CD4-positive, alpha-beta T cell (primary cell): ENCODE measurements at places on chromosomes 2 and 18.

DNA sequence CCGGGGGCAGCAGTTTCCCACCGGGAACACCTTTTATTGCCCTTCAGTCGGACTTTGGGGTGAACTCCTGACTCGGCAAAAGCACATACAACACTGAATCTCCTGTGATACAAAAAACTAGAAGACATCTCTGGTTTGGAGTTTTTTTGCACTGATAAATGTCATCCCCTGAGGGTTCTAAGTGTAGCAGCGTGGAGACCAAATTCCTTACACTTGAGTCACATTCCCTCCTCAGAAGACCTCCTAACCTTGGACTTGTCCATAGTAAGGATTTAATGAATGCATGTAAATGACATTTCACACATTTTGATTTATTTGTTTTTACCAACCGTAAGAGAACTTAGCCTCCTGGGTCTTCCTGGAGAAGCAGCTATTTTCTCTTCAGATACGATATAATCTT is 54.0 kb upstream of the GPR45 start:
- DNase-seq: no peak

DNA sequence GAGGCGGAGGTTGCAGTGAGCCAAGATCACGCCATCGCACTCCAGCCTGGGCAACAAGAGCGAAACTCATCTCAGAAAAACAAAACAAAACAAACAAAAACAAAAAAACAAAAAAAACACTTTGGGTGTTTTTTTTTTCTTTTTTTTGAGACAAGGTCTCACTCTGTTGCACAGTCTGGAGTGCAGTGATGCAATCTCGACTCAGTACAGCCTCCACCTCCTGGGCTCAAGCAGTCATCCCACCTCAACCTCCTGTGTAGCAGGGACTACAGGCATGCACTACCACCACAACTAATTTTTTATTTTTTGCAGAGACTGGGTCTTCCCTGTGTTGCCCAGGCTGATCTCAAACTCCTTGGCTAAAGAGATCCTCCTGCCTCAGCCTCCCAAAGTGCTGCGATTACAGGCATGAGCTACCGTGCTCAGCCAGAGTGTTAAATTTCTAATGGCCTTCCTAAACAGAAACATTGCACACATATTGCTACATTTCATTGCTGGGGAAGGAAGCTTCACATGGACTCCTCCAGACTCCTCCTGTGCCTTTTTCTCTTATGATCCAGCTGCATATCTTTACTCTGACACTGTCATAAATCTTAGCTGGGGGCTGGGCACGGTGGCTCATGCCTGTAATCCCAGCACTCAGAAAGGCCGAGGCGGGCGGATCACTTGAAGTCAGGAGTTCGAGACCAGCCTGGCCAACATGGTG is 19.7 kb downstream of the STARD7 start:
- DNase-seq: no peak

DNA sequence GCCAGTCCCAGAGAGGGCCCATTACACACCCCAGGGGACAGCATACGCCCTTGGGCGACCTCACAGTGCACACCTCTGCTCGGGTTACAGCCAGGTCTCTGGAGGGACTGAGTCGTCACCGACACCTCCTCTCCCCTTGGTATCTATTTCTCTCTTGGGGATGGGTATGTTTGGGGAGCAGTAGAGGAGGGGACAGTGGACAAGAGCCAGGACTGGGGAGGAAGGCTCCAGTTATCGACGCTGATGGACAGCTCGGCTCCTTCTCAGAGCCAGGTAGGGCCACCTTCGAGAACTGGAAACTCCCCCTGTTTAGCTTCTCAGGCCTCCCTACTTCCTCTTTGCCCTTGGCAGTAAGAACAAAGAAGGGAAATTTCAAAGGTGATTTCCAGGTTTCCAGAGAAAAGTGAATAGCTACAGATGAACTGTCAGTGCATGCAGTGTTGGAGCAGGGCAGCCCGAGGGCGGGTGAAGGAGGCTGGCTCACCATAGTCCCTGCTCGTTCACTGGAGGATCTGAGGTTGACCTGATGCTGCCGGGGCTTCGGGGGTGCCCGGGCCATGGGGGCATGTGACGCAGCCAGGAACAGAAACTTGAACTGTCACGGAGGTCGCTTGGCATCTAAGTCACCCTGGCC is 4.4 kb upstream of the SEMA4C start:
- no peak for DNase-seq

DNA sequence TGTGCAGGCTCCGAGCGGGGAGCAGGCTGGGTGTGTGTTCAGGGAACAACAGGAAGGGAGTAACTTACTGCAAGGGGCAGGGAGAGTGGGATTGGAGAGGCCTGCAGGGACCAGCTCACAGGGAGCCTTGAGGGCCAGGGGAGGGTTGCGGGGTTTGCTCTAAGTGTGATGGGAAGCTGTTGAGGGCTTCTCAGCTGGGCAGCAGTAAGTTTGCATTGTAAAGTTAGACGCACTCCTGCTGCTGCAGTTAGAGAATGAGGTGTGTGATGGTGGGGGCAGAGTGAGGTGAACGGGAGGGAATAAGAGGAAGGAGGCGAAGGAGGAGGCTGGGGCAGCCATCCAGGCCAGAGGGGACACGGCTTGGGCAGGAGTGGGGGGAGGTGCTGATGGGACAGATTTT is 53.4 kb downstream of the BOLA3 start:
- no peak for DNase-seq

GRCh38 chr18:46283268-46283667 is 179.1 kb downstream of the HAUS1 start:
- DNase-seq: no peak

DNA sequence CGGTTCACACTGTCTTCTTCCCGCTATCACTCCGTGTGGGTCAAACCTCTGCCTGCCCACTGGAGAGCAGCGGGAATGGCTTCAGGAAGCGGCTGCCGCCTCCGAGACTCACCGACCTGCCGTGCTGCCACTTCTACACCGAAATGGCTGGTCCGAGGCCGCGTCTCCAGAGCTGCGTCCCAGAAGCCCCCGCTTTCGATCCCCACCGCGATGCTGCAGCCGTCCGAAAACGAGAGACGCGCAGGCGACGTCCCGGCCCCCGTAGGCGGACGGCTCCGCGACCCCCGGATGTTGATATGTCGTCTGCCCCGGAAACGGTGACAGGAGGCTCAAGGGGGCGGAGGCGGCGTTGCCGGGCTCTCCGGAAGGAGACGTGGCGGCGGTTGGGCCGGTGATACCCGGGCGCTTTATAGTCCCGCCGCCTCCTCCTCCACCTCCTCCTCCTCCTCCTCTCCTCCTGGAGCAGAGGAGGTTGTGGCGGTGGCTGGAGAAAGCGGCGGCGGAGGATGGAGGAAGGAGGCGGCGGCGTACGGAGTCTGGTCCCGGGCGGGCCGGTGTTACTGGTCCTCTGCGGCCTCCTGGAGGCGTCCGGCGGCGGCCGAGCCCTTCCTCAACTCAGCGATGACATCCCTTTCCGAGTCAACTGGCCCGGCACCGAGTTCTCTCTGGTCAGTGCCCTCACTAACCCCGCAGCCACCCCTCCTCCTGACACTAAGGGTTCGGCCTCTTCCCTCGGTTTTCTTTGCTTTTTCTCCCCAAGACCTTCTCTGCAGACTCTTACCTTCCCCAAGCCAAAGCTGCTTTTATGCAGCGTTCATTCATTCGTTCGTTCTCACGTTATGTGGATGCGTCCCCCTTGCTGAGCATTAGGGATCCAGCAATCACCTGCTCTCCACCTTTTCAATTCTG is at the start of the genes ASB3 and ERLEC1:
Gene ASB3, minus strand, starts transcription at position 249 of the 909 bp plus-strand sequence. CDS start 21,381 bp downstream, outside the sequence.
Gene ERLEC1, plus strand, starts transcription at position 340 of the 909 bp plus-strand sequence. Its CDS starts 167 bp downstream, at position 507.
- DNase-seq: peak; percentile 81

GRCh38 chr18:43170586-43170985 is 55.1 kb upstream of the RIT2 start:
- DNase-seq: no peak

DNA sequence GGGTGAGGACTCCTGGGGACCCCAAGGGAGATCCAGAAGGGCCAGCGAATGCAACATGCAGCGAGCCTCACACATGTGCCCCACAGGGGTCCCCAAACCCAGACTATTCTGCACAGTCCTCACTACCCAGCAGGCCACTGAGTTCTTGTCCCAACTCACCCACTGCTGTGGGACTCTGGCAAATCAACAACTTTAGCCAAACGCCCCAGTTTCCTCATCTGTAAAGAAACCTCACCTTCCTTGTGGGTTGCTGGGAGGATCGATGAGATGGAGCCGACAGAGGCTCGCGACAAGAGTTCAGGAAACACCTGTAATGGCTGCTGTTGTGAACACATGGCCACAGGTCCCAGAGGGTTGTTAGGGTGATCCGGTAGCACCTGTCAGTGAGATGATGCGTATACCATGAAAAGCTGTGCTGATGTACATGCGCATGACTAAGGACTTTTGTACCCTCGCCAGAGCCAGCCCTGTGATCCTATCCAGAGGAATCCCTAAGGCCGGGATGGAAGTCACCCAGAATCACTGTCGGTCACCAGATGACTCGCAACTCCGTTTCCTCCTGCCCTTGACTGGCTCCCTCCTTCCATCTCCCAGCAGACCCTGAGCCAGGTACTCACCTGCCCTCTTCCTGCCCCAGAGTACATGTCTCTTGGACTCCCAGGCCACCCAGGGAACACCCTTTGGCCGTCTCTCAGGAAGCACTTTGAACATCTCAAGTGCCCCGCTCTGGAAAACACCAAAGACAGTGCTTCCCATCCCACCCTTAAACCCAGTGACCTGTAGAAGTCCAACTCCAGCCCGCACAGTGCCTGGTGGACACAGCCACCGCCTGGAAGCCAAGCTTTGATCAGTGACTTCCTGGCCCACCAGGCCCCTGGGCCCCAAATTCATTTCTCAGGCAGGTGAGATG is 103.3 kb upstream of the ID2 start:
- DNase-seq: no peak

GRCh38 chr2:226136739-226137138 is 662.9 kb downstream of the IRS1 start:
- DNase-seq: peak; percentile 62

DNA sequence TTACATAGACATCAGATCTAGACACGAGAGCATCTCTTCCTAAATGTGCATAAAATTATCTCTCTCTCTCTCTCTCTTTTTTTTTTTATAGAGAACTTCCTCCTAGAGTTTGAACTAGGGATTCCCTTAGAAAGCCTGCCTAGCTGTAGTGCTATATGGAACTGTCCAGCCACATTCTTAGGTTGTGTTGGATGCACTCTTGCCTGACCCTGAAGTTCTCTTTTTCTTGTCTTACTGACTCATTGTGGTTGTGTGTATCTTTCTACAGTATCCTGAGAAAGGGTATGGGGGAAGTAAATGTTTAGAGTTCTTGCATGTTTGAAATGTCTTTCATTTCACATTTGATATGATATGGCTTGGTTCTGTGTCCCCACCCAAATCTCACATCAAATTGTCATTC is 368.2 kb downstream of the CDH2 start:
- no peak for DNase-seq

DNA sequence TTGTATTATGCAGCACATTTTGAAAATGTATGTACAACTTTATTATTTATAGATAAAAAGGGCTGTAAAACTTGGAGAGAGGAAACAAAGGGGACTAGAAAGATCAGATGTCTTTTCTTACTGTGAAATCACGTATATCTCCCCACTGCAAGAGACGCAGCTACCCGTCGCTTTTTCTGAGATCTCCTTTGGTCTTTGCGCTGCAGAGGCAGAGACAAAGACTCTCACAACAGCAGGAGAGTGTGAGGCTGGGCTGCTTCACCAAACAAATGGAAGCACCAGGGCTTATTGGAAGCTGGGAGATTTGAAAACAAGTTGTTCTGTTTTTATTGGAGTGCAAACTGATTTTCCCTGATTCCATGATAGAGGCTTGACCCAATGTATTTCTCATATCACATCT is 129.0 kb upstream of the PARD3B start:
- DNase-seq: no peak

- no peak for DNase-seq
These were observed 57.7 kb downstream of the ODC1 start for GRCh38 chr2:10390369-10390801.

- DNase-seq: no peak
These were observed 35.5 kb downstream of the TGIF1 start for GRCh38 chr18:3485153-3486149.

- DNase-seq: no peak
These were observed 243.9 kb upstream of the TANK start for GRCh38 chr2:160916300-160916699.

GRCh38 chr18:63869851-63870250 is 17.7 kb upstream of the SERPINB2 start:
- DNase-seq: no peak

GRCh38 chr18:23719634-23720201 is 30.5 kb downstream of the LAMA3 start:
- DNase-seq: no peak

GRCh38 chr2:43898134-43898837 is 59.5 kb downstream of the ABCG8 start:
- DNase-seq: no peak

- no peak for DNase-seq
These were observed 863.2 kb downstream of the SUCLG1 start for GRCh38 chr2:83595926-83596325.

DNA sequence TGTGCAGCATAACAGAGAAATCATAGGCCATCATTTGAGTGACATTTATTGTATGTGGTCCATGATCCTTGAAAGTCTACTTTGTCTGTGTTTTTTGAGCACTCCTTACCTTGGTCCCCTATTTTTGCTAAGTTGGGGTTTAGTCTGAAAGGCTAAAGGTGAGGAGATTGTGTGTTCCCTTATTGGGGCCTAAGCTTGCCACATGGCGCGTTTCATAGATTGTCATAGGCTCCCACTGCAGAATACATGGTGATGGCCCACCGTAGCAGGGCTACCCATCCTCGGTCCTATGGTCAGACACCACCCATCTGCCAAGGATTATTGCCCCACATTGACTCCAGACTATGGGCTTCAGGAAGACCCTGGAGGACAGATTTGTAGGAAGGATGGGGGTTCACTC is 117.0 kb upstream of the ZSWIM2 start:
- no peak for DNase-seq

DNA sequence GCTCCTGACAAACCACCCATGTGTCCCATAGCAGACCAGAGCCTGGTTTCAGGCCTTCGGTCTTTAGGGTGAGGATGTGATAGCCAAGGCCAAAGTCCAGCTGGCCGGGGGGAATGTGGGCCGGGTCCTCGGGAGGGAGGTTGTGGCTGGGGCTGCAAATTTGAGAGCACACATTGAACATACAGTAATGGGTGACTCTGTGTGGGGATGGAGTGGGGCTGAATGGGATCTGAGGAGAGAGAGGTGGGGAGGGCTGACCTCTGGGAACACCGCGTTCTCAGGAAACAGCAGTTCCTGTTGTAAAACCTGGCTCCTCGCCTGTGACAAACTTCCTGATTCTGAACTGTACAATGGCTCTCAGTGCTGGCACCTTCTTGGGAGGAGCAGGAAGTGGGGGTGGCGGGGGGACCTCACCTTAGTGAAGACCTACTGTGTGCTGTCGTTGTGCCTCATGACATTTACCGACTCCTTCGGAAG is 48.8 kb downstream of the MCFD2 start:
- no peak for DNase-seq

GRCh38 chr2:70551167-70551566 is 2.5 kb downstream of the TGFA start:
- DNase-seq: no peak

GRCh38 chr18:14925281-14925709 is 177.3 kb downstream of the ANKRD30B start:
- no peak for DNase-seq

GRCh38 chr2:219327719-219328118 is 4.8 kb downstream of the RESP18 start:
- DNase-seq: no peak
